Right forelimb (tissue), 1 donor: ENCODE measurements at places on chromosomes 13 and 19.
A peak's percentile ranks its signal among the peaks of the same experiment; 100 is the strongest.

DNA sequence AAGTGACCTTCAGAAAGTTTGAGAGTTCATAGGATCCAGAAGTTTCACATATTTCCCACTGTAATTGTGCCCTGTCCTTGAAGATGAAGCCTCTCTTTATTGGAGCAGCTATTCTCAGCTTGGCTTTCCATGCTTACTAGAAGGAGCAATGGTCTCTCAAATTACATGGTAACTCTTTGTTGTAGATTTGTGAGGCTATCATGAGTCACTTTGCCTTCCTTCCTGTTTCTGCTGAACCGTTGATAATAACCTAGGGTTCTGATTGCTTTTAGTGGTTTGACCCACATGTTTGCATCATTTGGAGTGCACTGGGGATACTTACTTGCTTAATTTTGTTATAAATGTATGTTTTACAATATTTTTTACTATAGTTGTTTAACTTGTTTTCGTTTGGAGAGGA is 772.9 kb upstream of the SLITRK6 start:
- DNase-seq: no peak

DNA sequence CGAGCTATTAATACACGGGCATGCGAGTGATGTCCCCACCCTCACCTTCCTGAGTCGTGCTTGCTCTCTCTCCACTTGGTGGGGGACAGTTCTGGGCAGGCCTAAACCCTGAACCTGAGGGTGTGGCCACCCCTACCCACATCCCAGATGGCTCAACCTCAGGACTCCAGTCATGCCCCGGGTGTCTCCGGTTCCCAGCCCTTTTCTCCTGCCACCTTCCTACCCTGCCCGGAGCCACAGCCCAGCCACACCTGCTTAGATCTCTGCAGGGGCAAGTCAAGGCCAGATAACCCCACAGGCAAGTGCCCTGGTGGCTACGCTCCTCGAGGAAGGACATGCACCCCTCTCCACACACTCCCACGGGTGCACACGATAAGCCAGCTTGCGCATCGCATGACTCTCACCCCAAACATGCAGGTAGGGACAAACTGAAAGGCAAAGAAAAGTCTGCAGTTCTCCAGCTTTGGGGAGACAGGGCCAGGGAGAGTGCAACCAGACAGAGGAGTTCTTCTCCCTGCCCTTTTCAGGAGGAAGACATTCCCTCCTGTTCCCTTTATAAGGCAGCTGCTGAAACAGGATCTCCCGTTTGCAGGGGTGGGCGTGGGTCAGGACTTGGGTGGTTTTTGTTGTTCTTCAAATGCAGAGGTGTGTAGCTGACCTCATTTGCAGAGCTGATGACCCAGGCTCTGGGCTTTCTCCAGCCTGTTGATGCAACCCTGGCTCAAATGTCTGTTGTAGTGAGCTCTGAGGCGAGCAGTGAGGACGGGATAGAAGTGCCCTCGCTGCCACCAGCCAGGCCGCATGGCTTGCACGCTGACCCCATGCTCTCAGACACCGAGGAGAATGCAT is 88.6 kb downstream of the DPF1 start:
- DNase-seq: no peak

- no peak for DNase-seq
These were observed 51.3 kb upstream of the CYSLTR2 start for GRCh38 chr13:48602296-48603016.

- peak; percentile 54 for DNase-seq
These were observed 5.3 kb upstream of the CSNK1G2 start for GRCh38 chr19:1935484-1936208.

- DNase-seq: no peak
These were observed 86.8 kb upstream of the VSTM2B start for GRCh38 chr19:29439021-29439420.

DNA sequence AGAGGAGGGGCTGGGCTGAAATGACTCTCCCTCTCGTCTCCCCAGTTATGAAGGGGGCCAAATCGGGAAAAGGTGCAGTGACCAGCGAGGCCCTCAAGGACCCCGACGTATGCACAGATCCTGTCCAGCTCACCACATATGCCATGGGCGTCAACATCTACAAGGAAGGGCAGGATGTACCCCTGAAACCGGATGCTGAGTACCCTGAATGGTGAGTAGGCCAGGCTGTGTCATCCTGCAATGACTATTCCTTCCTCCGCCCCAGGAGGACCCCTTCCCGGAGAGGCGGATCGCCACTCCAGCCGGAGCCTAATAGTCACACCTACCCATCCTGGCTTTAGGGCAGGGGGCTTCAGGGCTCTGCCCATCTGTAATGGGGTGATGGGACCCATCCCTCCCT is 2.6 kb downstream of the MRPL54 start:
- no peak for DNase-seq

- no peak for DNase-seq
These were observed 379.9 kb downstream of the LIG4 start for GRCh38 chr13:107835339-107836018.

- DNase-seq: no peak
These were observed 8.9 kb downstream of the FLT1 start for GRCh38 chr13:28485996-28486543.

GRCh38 chr13:91097269-91097668 is 250.2 kb upstream of the MIR17HG start:
- no peak for DNase-seq

DNA sequence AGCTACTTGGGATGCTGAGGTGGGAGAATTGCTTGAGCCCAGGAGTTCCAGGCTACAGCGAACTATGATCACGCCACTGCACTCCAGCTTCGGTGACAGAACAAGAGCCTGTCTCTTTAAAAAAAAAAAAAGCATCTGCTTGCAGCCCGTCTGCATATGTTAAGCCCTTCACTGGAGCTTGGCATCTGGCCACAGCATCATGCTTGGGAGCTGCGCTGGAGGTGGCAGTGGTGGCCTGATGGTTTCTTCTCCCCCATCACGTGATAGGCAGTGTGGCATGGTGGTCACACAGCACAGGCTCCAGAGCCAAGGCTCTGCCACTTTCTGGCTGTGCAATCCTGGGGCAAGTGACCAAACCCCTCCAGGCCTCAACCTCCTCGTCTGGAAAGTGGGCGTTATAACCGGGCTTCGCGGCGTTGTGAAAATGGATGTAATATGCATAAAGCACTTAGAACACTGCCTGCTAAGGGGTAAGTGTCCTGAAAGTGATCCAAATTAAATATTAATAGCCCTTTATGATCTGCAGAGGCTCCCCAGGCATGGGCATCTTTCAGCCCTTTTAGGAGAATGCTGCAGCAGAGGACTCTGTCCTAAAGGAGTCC is 24.4 kb downstream of the MARK4 start:
- DNase-seq: no peak

- no peak for DNase-seq
These were observed 603.7 kb downstream of the UQCRFS1 start for GRCh38 chr19:28609091-28609755.

DNA sequence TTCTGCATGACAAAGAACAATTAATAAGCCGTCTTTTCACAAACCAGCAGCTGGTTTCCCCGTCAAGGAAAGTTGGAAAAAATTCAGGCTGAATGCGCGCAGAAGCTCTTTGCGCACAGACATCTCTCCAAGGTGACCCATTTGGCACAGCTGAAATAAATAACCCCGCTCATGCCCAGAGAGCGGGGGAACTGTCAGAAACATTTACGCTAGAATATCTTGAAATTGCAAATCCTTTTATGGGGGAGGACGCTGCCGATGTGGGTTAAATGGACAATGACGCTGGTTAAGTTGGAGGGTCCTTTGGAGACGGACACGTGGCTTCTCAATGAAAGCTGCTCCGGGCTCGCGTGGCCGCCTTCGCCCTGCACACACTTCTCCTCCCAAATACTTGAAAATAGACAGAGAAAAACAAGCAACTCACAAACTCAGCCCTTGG is 30.6 kb downstream of the GSX1 start:
- no peak for DNase-seq

DNA sequence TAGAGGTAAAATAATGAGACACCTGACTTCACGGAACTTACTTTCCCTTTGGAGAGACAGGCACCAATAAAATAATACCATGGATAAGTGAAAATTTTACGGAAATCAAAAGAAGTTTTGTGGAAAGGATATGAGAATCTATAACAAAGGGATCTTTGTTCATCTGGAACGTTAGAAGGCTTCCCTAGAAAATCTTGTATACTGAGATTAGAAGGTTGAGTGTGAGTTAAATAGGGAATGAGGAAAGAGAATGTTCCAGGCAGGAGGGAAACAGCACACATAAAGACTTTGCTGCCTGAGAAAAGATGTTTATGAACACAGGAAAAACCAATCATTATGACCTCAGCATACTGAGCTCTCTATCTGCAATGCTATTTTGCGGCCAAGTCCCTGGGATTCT is 19.6 kb upstream of the RAP2A start:
- DNase-seq: no peak

DNA sequence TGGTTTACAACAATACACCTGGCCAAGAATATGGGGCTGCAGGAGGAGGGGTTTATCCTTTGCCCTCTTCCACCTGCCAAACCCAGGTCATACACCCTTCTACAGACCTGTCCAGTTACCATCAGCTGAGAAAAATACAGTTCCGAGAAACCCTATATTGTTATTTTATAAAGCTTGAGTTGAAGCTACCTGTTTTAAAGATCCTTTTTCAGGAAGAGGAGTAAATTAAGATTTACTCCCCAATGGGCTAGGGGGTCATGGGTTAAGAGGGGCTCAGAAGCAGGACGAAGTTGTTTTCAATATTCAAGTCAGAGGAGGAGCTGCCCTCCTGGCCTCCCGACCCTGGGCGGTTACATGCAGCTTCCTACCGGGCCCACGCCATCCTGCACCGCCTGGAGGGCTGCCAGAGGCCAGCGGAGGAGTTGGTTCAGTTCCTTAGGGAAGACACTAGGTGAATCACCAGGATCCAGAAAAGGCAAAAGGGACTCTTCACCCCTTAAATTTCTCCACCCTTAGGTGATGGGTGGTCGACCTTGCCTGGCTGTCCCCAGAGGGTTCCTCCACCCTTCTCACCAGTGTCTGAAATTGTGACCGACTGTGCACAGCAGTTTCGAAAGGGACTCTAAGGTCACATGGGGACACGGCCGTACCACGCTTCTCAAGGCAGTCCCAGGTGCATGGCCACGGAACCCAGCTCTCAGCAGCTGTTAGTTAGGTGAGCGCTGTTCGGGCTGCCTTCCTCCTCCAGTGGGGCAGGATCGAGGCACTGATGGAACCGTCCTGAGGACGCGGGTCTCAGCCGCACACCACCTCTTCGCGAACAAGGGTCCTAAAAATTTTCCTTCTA is 1.2 kb downstream of the GJB2 start:
- no peak for DNase-seq

DNA sequence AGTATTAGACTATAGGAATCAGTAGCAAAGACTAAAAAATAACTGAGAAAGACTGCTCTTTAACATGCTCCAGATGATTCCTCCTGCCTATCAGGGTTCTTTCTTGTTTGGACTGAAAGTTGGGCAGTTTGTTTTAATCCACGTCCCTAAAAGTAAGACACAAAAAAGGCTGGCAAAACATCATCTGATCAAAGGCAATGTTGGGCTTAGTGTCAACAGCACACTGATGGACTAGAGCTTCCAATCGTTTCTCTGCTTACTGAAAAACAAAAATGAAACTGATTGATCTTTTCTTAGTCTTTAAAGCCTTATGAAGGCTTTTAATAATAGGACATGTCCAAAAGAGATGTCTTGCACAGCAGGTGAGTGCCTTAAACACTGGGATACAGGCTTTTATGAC is 1567.9 kb upstream of the PRR20A start:
- DNase-seq: no peak

GRCh38 chr19:33505148-33505547 is 16.4 kb downstream of the PEPD start:
- DNase-seq: no peak

GRCh38 chr13:101417043-101417406 is 717 bp upstream of the NALCN start:
- DNase-seq: no peak

DNA sequence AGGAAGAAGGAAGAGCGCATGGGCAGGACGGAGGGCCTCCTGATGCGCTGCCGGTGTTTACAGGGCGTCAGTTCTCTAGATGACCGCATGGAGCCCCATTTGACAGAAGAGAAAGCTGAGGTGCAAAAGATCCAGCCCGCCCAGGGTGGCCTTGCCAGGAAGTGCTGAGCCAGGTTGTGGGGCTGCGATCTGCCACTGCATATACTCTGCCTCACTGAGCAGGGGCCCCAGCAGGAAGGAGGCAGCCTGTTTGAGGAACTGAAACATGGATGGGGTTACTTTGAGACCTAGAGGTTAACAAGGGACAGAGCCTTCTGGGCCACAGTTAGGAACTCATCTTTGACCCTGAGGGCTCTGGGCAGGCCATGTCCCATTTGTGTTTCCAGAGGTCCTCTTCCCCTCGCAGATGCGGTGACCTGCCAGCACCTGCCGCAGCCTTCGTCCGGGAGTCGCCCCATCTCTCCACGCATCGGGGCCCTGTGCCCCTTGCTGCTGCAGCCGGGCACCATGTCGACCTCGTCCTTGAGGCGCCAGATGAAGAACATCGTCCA is 3.2 kb downstream of the EPN1 start:
- DNase-seq: no peak

DNA sequence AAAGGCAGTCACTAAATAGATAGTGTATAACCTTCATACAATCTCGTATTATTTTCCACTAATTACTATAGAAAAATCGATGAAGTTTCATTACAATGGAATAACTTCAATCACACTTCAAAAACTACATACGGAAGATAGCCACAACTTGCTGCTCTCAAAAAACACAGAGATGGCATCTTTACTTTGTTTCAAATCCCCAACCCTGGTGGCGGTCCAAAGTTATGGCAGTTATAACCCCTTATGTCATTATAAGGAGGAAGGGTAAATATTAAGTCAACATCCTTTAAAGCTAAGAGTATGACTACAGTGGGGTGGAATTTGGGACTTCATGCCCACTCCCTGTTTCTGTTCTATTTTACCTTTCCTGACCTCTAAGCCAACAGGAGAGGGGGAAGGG is 146.5 kb downstream of the LACC1 start:
- DNase-seq: no peak

DNA sequence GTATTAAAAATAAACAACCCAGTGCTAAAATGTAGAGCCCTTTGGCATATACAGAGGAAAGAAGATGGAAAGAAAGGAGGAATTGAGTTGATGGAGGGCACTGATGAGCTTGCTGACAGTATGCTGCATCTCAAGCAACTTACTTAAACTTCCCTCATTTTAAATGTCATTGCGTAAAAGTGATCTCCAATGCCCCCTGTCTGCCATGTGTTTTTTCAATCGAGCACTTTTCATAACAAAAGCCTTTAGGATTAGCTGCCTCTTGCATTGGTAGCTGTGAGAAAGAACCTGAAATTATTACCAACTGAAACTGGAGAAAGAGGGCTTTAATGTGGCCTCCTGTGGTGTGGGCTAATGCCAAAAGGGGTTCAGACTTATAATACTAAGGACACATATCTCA is 541.6 kb downstream of the SUCLA2 start:
- no peak for DNase-seq
